ENCODE measurements at places on chromosomes 7 and 10.
A peak's percentile ranks its signal among the peaks of the same experiment; 100 is the strongest.

DNA sequence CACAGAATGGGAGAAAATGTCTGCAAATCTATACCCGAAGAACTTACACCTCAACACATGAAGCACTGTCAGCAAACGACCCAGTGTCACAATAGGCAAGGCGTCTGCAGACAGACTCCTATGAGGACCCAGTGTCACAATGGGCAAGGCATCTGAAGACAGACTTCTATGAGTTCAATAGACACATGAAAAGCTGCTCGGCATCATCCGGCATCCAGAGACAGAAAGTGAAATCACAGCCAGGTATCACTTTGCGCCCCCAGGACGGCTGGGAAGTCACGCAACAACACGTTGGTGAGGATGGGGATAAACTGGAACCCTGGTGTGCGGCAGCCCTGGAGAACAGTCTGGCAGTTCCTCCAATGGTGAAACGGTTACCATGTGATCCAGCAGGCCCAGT lies 273.2 kb downstream of the ELFN1 start:
- no peak for DNase-seq

- no peak for DNase-seq
Measured at GRCh38 chr10:110444004-110444337, 53.7 kb upstream of the DUSP5 start.

DNA sequence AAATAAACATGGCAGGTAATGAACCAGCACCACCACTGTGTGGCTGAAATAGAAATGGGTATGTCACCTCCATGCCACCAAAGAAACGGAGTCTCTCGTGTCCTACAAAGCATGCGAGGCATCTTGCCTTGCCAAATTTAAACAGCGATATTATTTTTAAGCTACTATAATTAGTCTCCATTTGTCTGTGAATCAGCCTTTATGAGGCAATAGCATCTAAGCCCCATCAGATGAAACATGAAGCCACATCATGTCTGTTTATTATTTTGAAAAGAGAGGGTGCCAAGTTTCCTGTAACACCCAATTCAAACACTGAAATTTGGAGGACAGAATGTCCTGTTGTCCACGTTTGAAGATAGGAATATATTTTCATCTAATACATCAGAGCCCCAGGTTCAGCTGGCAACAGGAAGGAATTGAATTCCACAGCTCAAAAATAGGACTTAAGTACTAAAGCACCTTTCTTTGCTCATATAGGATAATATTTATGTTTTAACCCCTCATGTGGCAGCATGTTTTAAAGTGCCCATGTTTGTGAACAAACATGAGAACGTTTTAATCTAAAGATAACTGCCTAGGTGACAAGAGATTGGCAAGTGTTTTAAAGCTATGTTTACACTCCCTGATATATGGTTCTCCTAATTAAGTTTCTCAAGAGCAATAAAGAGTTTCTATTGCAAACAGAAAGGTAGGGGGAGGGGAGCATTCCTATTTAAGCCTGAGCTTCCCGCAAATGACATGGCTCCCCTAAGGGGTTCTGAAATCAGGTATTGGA lies 86.8 kb downstream of the SORBS1 start:
- DNase-seq = no peak

GRCh38 chr10:70903262-70903921 lies 15.0 kb upstream of the PCBD1 start:
- peak; percentile 42 for DNase-seq

DNA sequence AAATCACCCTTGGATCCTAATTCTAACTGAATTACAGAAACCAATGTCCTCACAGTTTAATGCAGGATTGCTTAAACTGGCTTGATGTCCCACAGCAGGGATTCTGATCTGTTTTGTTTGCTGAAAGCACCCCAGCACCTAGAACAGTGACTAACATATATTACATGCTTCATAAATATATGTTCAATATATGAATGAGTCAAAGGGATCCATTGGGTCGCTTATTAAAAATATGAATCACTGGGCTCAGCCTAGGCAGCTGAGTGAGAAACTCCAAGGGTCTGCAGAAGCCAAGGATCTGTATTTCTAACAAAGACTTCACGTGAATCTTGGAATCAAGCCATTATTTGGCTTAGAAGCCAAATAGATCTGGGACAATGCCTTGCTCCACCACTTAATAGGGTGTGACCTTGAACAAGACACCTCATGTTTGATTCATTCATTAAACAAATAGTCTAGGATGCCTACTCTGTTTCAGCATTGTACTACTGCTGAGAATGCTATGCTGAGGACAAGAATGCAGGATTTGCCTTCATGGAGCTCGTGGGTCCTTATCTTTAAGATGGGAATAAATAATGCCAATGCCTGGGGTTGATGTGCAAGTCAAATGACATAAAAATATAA lies 103.4 kb upstream of the DLX6 start:
- DNase-seq = no peak

- DNase-seq = no peak
Measured at GRCh38 chr7:77808517-77808916, 9.9 kb downstream of the PHTF2 start.

DNA sequence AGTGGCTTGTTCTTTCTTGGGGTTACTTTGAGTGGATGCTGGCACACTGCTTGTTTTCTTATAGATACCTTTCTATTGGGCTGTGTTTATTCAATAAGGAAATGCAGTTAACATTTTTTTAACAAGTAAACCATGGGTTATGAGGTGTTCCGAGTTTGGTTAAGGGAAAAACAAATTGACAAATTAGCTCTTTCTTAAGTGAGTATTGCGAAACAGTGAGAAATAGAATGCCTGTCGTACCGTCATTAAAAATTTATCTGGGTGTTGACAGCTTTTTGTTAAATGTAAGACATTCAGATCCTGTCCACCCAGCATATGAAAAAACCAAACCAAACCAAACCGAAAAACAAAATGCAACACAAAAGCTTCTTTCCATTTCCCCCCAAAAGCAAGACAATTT lies 6.2 kb downstream of the CUX1 start:
- DNase-seq = no peak

- no peak for DNase-seq
Measured at GRCh38 chr7:123271231-123271630, 71.5 kb upstream of the SLC13A1 start.

DNA sequence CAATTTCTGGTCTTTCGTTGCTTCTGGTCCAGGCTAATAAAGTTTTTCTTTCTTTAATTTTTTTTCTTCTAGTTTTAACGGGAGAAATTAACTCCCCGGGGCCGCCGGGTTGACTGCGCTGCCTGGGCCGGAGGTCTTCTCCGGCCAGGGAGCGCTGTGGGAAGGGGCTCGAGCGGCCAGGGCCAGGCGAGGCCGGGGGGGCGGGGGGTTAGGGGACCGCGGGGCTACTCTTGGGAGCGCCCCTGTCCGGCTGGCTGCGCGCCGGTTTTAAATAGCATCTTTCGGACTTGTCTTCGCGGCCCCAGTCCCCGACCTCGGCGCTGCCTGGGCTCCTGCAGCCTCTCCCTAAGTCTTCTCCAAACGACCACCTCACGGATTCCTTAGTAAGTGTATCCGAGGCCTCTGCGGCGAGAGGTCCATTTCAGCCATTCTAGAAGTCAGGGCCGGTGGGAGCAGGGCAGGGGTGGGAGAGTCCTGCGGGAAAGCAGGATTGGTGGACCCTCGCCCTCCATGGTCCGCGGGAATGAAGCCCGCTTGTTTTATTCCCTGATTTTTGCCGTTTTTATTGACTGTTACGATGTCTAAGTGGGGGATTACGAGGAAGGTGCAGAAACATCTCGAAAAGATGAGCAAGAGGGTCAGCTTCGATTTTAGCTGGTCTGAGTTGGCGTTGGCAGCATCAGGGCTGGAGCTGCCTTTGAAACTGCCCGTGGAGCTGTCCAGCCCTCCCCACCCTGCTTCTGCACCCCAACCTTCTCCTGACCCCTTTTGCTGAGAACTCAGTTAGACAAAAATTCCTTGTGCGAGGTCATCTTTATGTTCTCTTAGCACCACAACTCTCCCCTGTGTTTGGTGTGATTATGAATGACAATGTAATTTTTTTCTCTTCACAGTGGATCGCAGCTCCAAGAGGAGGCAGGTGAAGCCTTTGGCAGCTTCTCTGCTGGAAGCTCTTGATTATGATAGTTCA lies 555 bp downstream of the PHF14 start:
- peak; percentile 37 for DNase-seq

GRCh38 chr7:151742713-151743480 lies 134.0 kb downstream of the PRKAG2 start:
- no peak for DNase-seq

- DNase-seq = no peak
Measured at GRCh38 chr10:120945801-120946302, 94.7 kb downstream of the WDR11 start.

GRCh38 chr10:33539116-33539515 lies 204.6 kb upstream of the NRP1 start:
- DNase-seq = no peak

DNA sequence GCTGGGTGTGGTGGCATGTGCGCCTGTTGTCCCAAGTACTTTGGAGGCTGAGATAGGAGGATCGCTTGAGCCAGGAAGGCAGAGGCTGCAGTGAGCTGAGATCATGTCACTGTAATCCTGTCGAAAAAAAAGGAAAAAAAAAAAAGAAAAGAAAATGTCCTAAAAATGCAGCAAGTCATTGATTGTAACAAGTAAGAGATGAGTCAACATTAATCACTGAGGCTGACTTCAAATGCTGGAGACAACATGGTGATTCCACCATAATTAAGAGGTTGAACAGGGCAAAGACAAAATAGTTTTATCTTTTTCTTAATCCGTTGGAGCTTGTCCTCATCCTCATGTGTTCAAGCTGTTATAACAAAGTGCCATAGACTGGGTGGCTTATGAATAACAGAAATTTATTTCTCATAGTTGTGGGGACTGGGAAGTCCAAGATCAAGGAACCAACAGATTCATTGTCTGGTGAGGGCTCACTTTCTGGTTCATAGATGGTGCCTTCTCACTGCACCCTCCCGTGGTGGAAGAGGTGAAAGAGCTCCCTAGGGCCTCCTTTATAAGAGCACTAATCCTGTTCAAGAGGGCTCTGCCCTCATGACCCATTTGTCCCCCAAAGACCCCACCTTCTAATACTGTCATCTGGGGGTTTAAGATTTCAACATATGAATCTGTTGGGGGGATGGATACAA lies 60.3 kb downstream of the TBXAS1 start:
- DNase-seq = no peak

GRCh38 chr7:123748171-123748733 lies 551 bp downstream of the WASL start:
- DNase-seq = peak; percentile 32

- DNase-seq = no peak
Measured at GRCh38 chr7:79434098-79434497, 19.4 kb downstream of the MAGI2 start.

GRCh38 chr7:93935102-93935501 lies 13.6 kb downstream of the GNG11 start:
- no peak for DNase-seq

DNA sequence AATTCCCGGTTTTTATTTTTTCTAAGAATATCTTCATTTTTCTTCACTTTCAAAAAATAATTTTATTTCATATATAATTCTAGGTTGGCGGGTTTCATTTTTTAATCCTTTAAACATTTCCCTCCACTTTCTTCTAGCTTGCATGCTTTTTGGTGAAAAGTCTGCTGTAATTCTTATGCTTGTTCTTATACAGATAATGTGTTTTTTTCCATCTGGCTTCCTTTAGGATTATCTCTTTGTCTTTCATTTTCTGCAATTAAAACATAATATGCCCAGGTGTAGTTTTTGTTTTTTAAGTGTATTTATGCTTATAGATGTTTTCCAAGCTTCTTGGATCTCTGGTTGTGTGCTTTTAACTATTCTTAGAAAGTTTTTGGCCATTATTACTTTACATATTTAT lies 341.3 kb upstream of the SEMA3C start:
- DNase-seq = no peak

GRCh38 chr10:70982443-70982842 lies 94.1 kb upstream of the PCBD1 start:
- no peak for DNase-seq

DNA sequence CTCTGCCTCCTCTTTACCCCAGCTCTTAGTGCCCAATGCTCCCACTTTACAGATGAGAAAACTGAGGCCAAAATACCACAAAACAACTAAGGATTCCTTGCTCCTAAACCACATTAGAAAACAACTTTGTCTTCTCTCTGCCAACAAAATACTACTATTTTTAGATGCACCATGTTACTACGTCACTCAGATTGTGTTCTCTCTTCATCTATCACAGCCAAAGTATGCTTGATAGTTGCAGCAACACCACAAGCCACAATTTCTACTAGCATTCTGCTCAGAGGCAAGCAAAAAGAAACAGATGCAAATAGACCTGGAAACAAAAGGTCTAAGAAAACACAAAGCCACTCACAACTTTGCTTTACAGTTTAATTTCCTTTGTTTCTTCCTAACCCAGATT lies 3.3 kb upstream of the PDE1C start:
- no peak for DNase-seq

DNA sequence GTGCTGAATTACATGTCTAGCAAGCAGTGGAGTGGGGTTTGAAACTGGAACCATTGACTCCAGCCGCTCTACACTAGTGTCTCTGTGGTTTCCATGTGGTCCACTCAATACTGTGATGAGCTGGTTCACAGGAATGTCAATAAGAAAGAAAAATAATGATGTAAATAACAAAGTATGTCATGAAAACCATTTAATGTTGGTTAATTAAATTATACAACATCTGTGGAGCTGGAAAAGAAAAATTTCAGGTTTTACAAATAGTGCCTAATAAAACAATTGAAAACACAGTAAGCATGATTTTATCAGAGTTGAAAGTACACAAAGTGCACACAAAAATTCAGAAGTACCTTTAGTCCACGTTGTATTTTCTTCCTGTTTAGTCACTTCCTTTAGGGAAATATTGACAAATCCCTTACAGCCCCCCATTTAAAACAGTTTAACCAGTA lies 28.7 kb upstream of the NAMPT start:
- DNase-seq = no peak

DNA sequence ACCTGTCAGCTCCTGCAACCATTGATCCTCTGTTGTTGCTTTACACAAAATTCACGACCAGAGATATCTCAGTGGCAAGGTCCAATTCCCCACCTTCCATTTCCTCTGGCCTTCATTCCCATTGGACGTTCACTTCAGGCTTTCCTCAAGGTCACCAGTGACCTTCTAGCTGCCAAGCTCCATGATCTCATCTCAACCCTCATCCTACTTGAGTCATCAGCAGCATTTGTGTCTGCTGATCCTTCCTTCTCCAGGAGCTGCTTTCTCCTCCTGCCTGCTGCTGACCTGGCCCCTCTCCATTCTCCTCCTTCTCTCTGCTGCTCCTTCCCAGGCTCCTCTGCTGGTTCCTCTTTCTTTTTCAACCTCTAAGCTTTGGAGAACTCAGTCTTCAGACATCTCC lies 66.2 kb upstream of the C10orf90 start:
- no peak for DNase-seq

DNA sequence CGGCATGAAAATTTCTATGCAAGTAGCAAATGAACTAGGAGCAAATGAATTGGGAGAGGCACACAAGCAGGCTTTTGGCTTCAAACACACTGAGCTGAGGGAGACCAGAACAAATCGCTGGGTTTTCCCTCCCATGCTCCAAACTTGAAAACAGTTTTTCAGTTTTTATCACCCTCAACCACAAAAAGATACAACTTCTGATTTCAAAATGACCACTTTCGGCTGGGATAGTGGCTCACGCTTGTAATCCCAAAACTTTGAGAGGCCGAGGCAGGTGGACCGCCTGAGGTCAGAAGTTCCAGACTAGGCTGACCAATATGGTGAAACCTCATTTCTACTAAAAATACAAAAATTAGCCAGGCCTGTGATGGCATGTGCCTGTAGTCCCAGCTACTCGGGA lies 9.0 kb upstream of the CHUK start:
- DNase-seq = no peak

- DNase-seq = no peak
Measured at GRCh38 chr7:122188785-122189184, 44.7 kb upstream of the AASS start.

GRCh38 chr7:135930565-135931461 lies 46.3 kb downstream of the MTPN start:
- DNase-seq = no peak

GRCh38 chr7:75626954-75627353 lies 111.8 kb downstream of the HIP1 start:
- DNase-seq = no peak

Data from activated CD4-positive, alpha-beta T cell treated with anti-CD3 and anti-CD28 coated beads, Interleukin-2, amount 50 U/mL, for 48 hours (primary cell).